T47D (cell line): ENCODE measurements at places on chromosomes 16 and 17.

DNA sequence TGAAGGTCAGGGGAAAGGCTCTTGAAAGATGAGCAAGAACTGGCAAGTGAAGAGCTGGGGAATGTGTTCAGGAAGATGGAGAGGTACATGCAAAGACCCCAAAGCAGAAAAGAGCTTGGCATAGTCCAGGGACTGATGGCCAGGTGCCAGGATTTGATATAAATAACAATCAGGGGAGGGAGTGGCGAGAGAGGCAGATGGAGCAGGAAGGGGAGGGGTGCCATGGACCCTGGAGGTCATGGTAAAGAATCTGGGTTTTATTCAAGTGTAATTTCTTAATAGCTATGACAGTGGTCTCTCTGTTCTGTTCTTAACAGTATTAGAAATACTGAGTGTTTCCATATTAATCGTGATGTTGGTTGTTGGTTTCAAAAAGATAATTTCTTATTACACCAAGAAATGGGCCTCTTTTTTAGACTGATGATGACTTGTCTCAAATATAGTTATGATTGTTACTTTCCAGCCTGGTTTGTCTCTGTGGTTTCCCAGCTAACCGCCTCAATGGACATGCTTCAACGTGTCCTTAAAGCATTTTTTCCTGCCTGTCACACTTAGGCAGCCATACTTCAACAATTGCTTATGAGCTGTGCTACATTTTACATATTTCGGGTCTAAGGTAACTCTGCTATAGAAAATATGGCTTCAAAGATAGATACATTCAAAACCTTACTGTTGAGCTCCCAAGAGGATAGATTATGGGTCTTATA, 49.4 kb downstream of the MYH10 start:
- no peak for DNase-seq

DNA sequence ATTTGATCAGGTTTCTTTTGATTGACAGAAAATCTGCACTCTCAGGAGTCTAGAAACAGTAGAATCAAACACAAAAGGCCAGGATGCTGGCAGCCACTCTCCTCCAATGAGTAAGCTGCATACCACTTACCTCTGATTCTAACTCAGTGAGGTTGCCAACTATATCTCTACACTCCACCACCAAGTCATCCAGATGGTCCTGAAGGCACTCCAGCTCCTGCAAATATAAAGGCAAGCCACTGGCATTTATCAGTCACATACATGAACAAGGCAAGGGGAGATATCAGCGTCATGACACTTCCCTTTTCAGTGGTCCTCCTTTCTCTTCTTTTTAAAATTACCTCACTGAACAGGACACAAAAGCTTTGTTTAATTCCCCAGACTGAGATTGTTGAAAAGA, 53.1 kb upstream of the CLEC18B start:
- no peak for DNase-seq

GRCh38 chr16:86977076-86977676, 340.0 kb downstream of the C16orf95 start:
- no peak for DNase-seq

DNA sequence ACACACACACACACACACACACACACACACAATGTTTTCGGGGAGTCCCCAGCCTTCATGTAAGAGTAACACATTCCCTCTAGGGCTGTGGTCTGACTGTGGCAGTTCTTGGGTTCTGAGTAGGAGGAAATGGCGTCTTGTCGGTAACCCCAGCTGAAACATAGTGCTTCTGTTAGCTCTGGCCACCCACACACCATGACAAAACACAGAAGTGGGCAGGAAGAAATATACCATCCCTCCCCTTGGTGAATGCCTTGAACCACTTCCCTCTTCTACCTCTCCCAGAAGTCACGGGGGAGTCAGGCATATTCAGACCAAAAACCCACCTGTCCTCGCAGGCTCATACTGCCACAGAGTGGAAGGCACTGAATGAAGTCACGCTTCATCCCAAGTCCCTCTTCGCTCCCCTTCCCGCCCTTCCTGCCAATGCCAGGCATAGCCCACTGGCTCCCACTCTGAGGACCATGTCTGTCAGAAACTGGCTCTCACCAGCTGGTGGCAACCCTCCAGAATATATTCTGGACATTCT, 11.5 kb downstream of the SLC35B1 start:
- no peak for DNase-seq

- DNase-seq: no peak
These were observed 426.3 kb downstream of the ZFHX3 start for GRCh38 chr16:72621651-72622050.

- DNase-seq: no peak
These were observed 64.9 kb downstream of the ZNF652 start for GRCh38 chr17:49297141-49297540.

DNA sequence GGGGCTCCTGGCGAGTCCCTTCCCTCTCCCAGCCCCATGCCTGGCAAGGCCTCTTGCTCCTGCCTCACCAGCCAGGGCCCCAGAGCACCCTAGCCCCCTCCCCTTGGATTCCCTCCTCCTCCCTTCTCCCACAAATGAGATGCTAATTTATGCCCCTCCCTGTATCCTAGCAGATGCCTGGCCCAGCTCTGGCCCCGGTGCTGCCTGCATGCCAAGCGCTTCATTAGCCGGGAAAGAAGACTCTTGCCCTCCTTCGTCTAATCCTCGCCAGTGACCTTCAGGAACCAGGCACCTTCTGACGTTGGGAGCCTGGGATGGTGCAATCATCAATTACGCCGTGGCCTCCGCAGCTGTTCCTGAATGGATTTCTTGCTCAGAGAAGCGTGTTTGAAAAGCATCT, 127.8 kb downstream of the SDK2 start:
- DNase-seq: no peak

DNA sequence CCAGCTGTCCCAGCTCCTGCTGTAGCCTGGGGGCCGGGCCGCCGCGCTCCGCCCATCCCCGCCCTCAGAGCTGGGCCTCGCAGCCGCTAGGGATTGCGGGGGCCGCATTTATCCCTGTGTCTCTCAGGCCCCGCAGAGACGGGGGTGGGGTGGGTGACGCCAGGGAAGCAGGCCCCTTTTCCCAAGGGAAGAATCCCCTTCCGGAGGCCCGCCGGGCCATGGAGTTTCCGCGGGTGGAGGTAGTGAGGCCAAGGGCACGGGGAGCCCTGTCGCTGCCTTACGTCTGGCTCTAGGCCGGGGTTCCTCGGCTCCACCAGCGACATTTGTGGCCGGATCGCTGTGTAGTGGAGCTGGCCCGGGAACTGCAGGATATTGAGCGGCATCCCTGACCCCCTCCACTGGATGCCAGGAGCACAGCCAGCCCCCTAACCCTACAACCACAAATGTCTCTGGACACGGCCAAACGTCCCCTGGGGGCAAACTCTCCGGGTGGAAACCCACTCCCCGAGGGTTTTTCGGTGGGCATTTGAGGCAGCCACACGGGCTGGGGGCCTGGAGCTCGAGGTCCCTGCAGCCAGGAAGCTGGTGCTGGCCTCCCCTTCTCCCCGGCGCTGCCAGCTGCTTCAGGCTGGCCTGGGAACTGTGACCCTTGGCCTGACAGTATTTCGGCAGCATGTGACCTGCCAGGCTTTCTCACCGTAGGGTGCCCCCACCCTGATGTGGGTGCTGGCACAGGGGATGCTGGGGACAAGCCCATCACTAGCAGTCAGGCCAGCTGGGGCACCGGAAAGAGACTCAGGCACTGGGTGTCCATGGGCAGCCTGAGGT, 12.0 kb upstream of the CD300A start:
- no peak for DNase-seq

DNA sequence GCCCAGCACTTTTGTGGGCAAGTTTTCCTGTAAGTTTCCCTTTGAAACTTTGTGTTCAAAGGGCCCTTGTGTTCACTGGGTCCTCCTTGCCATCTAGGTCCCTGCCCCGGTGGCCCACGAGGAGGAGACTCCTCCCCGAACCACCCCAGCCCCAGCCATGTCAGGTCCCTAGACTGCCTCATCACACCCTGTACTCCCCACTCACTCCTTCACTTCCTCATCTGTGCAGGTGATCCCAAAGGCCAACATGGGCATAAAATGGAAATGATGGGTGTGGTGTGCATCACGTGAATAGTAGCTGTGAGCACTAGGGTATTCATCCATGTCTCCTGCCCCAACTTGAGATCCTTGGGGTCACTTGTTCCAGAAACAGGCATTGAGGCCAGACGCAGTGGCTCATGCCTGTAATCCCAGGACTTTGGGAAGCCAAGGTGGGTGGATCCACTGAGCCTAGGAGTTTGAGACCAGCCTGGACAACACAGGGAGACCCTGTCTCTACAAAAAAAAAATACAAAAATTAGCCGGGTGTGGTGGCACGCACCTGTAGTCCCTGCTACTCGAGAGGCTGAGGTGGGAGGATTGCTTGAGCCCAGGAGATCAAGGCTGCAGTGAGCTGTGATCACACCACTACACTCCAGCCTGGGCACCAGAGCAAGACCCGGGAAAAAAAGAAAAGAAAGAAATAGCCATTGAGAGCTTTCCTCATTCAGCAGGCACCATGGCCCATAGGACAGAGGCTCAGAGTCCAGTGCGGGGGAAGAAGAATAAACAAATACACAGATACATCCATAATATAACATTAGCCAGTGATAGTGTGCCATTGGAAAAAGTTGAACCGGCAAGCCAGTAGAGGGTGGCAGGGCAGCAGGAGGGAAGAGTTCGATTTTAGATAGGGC, 74.5 kb downstream of the KATNIP start:
- DNase-seq: no peak

- DNase-seq: no peak
These were observed 5.4 kb downstream of the C17orf99 start for GRCh38 chr17:78151514-78152008.

DNA sequence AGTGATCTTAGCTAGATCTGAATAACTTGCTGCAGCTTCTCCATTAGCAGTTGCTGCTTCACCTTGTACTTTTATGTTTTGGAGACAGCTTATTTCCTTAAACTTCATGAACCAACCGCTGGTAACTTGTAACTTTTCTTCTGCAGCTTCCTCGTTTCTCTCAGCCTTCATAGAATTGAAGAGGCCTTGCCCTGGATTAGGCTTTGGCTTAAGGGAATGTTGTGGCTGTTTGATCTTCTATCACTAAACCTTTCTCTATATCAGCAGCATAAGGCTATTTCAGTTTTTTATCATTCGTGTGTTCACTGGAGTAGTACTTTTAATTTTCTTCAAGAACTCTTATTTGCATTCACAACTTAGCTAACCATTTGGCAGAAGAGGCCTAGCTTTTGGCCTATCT, 21.5 kb upstream of the TMEM92 start:
- no peak for DNase-seq

DNA sequence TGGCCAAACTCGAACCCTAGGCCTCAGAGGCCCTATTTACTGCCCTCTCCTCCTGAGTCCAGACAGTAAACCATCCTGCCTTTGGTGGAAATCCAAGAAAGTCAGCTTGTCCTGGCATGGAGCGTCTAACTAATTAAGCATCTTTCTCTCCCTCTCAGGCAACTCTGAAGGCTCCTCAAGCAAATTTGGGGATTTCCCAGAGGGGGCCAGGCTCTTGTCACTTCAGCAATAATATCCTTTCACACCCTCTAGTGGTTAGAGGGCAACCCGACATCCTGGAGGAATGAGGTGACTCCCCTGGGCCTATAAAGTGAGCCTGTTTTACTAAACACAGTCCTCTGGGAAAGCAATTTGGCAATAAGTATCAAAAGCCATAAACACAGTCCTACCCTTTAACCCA, 60.4 kb downstream of the NOG start:
- DNase-seq: peak; percentile 37

- DNase-seq: no peak
These were observed 1.4 kb downstream of the FKBP10 start for GRCh38 chr17:41814195-41814594.

- DNase-seq: no peak
These were observed 246.1 kb downstream of the HS3ST3B1 start for GRCh38 chr17:14547016-14547415.

DNA sequence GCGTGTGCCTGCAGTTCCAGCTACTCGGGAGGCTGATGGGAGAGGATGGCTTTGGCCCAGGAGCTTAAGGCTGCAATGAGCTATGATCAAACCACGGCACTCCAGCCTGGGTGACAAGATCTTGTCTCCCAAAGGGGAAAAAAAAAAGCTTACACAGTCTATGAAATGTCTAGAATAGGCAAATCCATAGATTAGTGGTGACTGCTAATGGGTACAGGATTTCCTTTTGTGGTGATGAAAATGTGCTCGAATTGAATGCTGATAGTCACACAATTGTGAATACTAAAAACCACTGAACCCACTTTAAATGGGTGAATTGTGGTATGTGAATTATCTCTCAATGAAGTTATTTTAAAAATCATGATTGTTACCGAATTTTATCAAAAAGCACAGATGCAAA, 14.9 kb downstream of the USP7 start:
- DNase-seq: no peak

DNA sequence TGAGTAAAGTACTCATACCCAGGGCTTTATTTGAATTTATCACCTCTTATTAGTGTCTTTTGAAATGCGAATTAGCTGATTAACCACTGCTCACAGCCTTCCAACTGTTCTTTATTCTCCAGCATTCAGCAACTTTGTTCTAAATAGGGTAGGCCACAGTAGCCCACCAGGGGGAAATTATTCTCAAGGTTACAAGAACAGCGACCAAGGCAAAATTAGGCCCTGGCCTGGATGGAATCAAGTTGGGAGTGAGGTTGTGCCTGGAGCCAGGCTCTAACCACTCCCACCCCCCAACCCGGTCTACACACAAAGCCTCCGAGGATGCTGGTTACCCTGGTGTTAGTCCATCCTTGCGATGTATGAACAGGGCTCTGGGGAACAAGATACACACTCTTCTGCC, 245.5 kb downstream of the STX8 start:
- DNase-seq: no peak

- DNase-seq: no peak
These were observed 14.0 kb upstream of the TRAP1 start for GRCh38 chr16:3731126-3731935.

- DNase-seq: no peak
These were observed 61.5 kb downstream of the SLC39A11 start for GRCh38 chr17:73030995-73031394.

GRCh38 chr17:56786989-56787482, 46.7 kb downstream of the C17orf67 start:
- DNase-seq: peak; percentile 76

DNA sequence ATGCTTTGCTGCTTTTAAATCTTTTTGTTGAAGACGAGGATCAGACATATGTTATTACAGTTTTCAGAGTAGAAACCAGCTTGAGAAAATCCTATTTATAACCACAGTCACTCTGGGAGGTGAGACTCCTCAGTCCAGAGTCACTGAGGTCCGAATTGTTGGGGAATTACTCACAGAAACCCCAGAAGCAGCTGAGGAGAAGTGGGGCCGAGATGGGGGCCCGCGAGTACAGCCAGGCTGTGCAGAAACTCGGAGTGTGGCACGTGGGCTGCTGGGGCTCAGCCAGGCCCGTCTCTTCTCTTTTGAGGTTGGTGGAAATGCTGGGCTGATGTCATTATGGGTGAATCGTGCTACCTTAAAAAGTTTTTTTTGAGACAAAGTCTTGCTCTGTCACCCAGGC, 14.4 kb upstream of the GNG13 start:
- no peak for DNase-seq

DNA sequence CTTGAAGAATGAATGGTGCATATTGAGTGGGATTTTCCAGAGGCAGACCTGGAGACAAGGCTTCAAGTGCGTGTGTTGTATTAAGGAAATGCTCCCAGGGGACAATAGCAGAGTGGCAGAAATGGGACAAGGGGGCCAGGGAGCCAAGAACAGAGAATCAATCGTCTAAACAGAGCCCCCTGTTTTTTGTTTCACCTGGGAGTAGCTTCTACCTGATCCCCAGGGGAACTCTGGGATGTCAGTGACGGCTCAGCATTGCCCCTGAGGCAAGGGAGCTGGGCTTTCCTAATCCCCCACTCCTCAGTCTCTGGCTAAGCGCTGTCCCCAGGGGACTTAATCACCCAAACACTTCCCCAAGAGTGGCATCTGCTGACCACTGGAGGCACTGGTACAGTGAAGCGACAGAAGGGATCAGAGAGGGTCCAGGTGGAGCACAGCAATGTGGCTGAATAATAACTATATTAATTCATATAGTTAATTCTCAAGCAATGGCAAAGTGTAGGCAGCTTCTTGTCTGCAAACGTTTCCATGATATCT, 35.7 kb upstream of the C16orf78 start:
- DNase-seq: no peak
